ENCODE measurements at places on chromosomes 1 and 21.

GRCh38 chr1:187689129-187689528 is 860.4 kb downstream of the PLA2G4A start:
- DNase-seq = peak; percentile 78

- DNase-seq = no peak
Observed at GRCh38 chr1:39328095-39328494, 123.6 kb downstream of the MACF1 start.

DNA sequence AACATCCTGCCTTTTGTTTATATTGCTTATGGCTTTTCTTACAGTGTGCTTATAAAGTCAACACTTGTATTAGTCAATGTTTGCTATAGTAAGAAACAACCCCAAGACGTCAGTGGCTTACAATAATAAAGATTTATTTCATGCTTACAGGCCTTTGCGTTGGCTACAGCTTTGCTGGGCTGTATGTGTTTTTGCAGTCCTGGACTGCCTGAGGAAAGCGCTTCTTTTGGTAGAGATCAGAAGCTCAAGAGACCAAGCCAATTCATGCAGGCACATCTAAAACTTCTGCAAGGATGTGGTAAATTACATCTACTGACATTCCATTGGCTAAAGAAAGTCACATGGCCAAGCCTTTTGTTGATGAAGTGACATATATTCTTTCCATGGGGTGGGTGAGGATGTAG is 17.5 kb upstream of the PRKAA2 start:
- no peak for DNase-seq

DNA sequence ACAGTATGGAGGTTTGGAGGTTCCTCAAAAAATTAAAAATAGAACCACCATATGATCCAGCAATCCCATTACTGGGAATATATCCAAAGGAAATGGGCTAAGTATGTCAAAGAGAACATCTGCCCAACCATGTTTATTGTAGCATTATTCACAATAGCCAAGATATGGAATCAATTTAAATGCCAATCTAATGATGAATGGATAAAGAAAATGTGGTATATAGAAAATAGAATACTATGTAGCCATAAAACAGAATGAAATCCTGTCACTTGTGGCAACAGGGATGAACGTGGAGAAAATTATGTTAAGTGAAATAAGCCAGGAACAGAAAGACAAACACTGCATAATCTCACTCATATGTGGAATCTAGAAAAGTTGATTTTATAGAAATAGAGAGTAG is 201.7 kb upstream of the AJAP1 start:
- no peak for DNase-seq

GRCh38 chr1:228010921-228011320 is 4.1 kb downstream of the WNT3A start:
- no peak for DNase-seq

- DNase-seq = no peak
Observed at GRCh38 chr1:237352747-237353146, 310.8 kb downstream of the RYR2 start.

GRCh38 chr1:180482425-180483275 is 19.7 kb downstream of the ACBD6 start:
- DNase-seq = peak; percentile 59

DNA sequence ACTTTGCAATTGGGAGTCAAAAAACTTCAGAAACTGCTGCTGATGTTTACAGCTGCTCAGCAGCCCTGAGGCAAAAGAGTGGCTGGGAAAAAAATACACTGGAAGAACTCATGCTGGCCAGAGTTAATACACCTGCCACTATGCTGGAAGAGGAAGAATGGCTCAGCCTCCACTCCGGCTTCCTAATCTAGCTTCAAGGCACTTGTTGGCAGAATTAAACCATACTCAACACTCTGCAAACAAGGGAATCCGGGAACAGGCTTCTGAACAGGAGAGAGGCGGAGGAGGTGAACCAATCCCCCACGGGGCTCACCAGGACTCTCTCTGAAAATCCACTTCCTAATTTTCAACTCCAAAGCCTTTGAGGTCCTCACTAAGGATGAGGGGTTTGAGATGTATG is 120.1 kb downstream of the CCDC185 start:
- DNase-seq = peak; percentile 90

Data from NCI-H1092 treated with DMSO at 0.1 percent for 48 hours (cell line).